ENCODE measurements at places on chromosomes 3 and 15.
A peak's percentile ranks its signal among the peaks of the same experiment; 100 is the strongest.

DNA sequence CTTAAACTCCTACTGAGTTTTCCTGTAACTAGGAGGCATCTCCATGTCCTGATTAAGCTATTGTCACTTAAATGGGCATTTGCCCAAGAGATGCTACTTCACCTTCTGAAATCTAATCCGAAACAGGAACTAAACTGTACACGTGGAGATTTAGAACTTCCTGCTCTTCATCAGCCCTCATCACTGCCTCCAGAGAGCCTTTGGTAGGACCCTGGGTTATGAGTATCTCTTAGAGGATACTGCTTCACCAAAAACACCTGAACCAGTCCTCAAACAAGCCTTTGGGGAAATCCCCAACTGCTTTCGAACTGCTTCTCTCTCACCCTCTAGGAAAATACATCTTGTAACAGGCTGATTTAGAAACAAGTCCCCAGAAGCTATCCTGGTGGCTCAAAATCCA, 320.3 kb downstream of the GAP43 start:
- DNase-seq: no peak

- no peak for DNase-seq
Measured at GRCh38 chr3:10337323-10338163, 16.6 kb upstream of the SEC13 start.

DNA sequence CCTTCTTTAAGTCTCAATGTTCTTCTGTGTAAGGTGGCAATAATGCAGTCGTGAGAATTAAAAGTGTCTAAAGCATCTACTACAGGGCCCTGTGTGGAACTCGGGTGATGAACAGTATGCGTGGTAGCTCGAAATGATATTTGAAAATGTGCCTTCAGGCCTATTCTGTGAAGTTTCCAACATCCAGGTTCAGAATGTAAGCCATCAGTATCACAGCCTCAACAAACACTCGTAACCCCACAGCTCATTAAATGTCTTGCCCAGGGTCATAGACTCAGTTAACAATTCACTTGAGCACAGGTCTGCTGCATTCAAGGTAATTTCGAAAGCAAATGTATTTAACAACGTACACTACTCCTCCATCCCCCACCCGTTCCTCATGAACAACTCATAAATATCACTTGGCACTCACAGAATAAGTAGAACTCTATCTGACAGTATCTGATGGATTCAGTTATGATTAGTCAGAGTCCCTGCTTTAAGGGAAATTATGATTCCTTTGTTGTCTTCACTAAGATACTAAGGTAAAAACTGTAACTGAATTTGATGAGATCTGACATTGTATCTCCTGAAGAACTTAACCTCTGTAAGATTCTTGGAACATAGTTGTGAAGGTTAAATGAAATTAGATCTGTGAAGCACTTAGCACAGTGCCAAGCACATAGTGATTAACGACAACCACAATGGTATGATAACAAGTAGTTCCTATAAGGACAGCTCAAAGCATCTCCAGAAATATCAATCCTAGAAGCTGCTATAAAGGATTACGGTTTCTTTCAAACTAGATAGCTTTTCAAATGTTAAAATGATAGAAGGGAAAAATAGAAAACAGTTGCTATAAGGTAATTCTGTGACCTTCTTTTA, 642.3 kb downstream of the TBL1XR1 start:
- no peak for DNase-seq

GRCh38 chr3:149647812-149648211, 10.0 kb downstream of the WWTR1 start:
- no peak for DNase-seq

DNA sequence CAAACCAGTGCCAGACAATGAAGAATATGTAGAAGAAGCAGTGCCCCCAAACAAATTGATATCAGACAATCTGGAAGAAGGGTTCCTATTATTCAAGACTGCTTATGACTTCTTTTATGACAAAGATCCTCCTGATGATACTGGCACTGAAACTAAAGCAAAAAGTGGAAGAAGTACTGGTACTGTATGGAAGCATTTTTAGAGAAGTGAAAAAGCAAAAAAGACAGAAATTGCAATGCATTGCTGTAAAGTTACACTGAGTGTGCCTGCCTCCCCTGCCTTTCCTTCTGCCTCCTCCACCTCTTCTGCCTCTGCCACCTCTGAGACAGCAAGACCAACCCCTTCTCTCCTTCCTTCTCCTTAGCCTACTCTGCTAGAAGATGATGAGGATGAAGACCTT, 167.6 kb downstream of the PLCL2 start:
- no peak for DNase-seq

- DNase-seq: peak; percentile 95
Measured at GRCh38 chr3:124730129-124730940, at the start of gene UMPS. Gene UMPS, plus strand, starts transcription at chr3:124730452. Its CDS starts 20 bp downstream, at chr3:124730472.

DNA sequence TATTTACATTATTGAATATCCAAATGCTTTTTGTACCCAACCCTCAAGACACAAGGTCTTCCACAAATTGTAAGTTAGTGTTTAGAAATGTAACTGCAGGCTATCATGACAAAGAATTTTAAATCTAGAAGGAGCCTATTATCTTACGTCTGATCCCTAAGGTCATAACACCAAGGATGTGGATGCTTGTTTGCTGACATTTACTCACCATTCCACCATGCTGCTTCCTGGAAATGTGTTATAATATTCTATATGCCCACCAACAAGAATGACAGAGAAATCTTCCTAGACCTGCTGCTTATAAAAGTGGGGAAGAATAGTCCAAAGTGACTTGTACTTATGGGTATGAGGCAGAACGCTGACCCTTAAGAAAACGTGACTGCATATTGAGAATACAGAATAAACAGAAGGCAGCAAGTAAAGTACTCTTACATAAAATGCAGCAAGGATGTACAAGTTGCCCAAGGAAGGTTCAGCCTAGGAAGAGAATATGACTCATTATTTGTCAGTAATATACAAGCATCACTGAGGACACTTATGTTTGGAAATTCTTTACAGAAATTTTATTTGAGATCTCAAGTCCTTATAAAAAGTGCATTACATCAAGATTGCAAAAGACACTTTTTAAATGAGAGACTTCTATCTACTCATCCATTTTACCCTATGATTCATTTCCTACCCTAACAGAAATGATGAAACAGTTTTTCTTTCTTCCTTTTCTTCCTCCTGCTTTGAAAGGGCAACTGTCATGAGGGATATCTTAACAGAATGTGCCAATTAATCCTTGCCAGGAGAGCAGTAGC, 59.6 kb downstream of the ESYT3 start:
- no peak for DNase-seq

DNA sequence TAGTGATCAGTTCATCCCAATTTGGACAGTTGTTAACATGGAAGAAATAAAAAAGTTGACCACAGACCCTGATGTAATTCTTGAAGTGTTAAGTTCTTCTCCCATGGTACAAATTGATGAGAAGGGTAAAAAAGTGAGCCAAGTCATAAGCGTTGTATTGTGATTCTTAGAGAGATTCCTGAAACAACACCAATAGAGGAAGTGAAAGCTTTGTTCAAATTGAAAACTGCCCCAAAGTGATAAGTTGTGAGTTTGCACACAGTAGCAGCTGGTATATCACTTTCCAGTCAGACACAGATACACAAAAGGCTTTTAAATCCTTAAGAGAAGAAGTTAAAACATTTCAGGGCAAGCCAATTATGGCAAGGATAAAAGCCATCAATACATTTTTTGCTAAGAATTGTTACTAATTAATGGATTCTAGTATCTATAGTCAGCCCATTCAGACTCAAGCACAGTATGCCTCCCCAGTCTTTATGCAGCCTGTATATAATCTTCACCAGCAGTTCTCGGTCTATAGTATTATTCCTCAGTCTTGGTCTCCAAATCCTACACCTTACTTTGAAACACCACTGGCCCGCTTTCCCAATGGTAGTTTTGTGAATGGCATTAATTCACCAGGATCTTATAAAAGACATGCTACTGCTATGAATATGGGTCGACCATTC, 38.2 kb downstream of the CDIN1 start:
- DNase-seq: no peak

DNA sequence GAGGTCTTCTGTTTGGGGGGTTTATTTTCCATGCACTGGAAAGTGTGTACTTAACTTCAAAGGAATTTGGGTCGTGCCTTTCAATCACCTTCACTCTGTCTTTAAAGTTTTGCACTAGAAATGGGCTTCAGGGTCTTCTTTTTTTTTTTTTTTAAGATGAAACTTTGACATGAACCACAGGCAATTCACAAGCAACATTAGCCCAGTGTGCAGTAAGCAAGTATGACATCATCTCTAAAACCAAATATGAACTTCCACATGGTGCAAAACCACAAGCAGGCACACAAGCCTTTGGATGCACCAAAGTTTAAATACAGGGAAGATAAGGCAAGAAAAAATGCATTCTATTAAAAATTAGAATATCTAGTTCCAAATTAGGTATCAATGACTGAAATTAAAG, 381.9 kb downstream of the ERC2 start:
- no peak for DNase-seq

Measured in stimulated activated CD4-positive, alpha-beta T cell treated with anti-CD3 and anti-CD28 coated beads, Interleukin-15, amount 100 ng/mL, for 1 hour (primary cell).